Ovary (tissue), 10 donors: ENCODE measurements at places on chromosomes 7 and 10. TPM values are rescaled to one million over a fixed set of nuclear protein-coding genes. Genes with fewer than 3 reads are reported as not detected.

DNA sequence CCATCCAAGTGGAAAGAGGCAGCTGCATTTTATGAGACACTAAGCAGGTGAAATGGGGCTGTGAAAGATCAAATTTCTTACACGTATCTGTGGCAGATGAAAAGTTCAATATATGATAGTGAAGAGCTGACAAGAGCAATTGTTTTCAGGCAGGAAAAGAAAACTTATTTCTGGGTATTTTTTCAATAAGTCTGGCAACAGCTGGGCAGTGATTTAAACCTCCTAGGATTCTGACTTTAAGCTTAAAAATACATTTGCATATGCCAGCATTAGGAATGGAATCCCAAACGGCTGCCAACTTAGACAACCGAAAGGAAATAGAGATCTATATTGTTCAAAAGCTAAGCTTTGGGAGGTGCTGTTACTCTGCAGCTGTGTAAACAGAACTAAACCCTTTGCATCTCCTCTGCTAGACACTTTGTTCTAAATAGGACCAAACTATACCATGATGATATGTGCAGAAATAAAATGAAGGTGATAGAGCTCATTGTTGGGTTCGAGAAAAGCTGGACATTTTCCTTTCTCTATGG lies 26.1 kb downstream of the DYNC1I1 start:
- DNase-seq = no peak

- no peak for DNase-seq
Measured at GRCh38 chr7:110693344-110693743, 397.6 kb upstream of the LRRN3 start.

The PAX4 gene
- not detected for total RNA-seq

GRCh38 chr7:8018961-8019360 lies 50.4 kb downstream of the GLCCI1 start:
- DNase-seq = no peak

DNA sequence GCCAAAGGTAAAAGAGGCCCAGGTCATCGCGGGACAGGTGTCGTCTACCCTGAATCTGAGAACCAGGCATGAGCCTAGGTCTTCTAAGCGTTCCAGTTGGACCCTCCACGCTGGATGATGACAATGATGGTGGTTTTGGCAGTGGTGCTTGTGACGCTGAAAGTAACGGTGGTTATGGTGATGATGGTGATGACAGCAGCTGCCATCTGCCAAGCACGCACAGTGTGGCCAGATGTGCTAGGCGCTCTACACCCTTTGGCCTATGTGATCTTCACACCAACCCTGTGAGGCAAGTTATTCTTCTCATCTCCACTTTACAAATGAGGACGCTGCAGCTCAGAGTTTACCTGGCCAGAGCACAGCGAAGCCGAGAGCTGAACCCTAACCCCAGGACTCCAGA lies 93.9 kb downstream of the FAM53B start:
- DNase-seq = no peak

DNA sequence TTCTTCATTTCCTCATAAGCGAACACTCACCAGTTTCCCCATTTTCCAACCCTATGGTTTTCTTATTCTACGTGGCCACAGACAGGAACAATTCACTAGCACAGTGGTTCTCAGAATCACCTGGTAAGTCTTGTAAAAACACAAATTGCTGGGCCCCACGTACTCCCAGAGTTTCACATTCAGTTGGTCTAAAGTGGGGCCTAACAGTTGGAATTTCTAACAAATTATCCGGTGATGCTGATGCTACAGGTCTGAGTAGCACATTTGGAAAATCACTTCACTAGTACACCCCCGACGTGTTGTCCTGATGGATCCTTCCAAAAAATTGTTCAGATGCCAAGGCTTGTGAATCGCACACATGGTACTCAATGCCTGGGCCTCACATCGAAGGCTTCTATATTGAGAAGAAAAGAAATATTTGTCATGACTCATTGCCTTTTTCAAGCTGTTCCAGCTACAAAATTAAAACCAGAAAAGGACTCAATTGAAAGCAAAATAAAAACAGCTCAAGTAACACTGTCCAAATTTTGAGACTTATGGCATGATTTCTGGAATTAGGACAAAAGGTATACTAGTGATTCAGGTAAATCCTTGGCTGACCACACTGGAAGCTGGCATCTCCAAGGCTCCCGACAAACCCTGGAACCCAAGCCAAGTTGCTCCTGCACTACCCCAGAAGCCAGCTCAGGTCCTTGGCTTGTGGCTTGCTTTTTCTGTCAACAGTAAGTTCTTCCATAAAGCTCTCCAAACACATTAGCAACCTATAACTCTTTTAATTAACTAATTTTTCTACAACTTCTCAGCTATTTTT lies 12.9 kb upstream of the VIM start:
- no peak for DNase-seq

GRCh38 chr10:74300666-74301065 lies 149.6 kb downstream of the ADK start:
- no peak for DNase-seq

DNA sequence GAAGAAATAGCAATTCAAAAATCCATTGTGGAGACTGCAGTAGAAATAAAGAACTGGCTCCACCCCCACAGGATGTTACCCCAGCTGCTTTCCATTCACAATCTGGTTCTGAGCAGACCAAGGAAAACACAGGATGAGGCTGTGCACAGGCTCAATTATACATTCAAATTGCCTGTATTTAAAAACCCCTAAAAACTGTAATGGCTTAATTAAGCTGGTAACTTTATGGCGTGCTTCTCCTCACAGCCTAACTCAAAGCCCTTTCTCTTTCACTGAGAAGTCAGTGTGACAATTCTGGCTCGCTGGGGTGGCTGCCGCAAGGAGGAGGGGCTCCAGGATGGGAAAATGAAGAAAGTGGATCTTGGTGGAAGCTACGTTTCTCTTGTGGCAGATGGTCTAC lies 1191.1 kb downstream of the SORCS1 start:
- no peak for DNase-seq

DNA sequence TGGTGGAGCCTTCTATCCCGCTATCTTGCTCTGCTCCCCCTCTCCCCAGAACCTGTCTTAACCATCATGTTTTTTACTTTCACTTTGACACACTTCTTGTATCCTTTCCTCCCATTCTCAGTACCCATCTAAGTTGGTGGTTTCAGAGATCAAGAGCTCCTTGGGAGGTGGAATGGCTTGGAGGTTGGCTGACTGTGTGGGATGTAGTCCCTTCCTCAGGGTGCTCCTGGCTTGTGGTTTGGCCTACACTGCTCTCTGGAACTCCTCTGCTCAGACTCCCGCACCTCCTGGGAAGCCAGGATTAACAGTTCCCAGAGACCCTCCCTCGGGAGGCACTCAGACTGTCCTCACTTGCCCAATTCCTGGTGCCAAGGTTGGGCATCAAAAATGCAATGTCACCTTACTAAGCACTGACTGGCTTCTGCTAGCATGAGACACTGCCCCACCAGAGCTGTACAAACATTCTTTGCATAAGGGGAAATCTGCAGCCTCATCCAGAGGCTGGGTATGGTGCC lies 93.1 kb upstream of the NAMPT start:
- DNase-seq = no peak

GRCh38 chr7:80635998-80636397 lies 2.4 kb upstream of the CD36 start:
- no peak for DNase-seq

DNA sequence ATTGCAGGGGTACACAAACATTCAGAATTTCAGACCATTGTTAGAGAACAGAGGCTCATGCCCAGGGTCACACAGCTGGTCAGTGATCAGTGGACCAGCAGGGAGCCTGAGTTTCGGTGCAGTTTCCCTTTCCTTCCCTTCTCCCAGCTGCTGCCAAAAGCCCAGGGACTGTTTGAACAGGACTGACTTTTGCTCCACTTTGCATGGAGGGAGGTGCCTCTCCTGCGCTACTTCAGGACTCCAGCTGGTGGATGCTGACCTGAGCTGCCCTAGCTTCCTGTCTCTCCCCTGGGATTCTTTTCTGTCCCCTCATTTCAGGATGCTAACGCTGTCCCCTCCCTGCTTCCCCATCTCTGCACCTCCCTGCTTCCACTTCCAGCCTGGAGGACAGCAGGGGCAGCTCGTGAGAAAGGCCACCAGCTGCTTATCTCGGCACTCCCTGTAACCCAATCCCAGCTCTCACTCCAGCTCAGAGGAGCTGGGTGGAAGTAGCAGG lies 14.5 kb downstream of the SH2D4B start:
- no peak for DNase-seq

The VAX1 gene
- not detected for total RNA-seq
